Activated T-helper 1 cell treated with anti-CD3 and anti-CD28 coated beads, Interleukin-12 subunit alpha, Interleukin-12 subunit beta, Interleukin-2, Interleukin-4 antibody, amounts not matched to agents 30 ng/mL and 10 ng/mL and 1 ng/mL, durations not matched to agents 14 hours and 24 hours and 36 hours (primary cell): ENCODE measurements at places on chromosomes 11 and 22. TPM values are rescaled to one million over a fixed set of nuclear protein-coding genes. Genes with fewer than 3 reads are reported as not detected.
A peak's percentile ranks its signal among the peaks of the same experiment; 100 is the strongest.

MEI1 gene
- 22.3 TPM in 2 replicates for total RNA-seq

DNA sequence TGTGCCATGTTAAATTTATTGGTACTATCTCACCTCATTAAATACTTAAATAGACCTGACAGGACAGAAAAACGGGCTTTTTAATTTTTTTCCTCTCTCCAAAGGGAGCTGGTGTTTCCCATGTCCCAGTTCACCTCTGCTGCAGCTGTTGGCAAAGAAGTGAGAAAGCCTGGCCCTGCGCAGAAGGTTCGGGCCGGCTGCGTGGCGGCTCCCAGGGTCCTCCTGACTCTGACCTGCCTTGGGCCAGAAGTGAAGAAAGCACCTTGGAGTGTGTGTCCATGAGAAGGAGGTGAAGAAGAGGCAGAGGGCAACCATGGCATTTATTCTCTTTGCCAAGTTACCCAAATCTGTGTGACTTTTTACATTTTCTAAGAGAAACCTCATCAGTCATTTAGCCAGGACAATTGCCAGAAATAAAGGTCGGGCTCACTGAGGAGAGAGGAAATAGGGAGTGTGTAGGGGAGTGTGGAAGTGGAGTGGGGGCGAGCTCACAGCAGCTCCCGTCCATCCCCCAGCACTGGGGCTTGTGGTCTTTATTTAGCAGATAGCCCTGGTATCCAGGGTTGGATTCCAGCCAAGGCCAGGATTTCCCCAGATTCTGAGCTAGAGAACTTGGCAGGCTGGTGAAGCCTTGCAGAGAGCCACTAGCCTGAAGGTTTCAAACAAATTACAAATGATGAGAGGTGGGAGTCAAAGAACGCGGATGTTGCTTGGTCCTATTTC lies 102.4 kb upstream of the CADM1 start:
- no peak overlapping the region for H3K27ac ChIP-seq
- no peaks in the 10 kb centered on the region for H3K36me3 ChIP-seq
- no peaks in the 10 kb centered on the region for H3K4me1 ChIP-seq
- DNase-seq: no peak

DNA sequence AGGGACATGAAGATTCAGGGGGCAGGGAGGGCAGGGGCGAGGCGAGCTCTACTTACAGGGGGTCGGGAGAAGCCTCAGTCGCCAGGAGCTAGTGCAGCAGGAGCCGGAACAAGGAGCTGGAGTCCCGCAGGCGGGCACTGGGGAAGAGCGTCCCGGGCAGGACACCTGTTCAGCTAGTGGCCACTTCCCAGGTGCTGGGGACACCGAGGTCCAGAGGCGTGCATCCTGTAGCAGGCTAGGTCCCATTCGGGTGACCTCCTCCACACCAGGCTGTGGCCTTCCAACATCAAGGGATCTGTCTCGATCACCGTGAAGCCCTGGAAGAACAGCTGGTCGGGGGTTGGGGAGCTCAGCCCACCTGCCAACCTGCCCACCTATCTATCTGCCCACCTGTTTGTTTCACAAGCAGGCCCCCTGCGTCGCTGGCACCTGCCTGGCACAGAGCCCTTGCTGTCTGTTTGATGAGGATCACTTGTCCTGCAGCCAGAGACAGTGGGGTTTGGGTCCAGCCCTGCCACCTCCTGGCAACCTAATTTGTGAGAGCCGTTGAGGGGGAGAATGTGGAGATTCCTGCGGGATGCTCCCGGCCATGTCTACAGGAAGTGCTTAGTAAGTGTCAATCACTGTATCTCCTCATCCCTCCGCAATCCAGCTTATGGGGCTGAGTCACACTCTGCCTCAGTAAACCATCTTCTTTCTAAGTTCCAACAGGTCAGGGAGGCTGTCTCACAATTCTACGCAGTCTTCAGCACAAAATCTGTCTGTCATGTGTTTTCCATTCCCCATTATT lies 940.9 kb downstream of the BRD1 start:
- no peaks in the 10 kb centered on the region for H3K4me1 ChIP-seq
- no peaks in the 10 kb centered on the region for H3K27me3 ChIP-seq
- no peak overlapping the region for H3K27ac ChIP-seq
- no peak overlapping the region for H3K4me3 ChIP-seq
- H3K36me3 ChIP-seq: no peaks in the 10 kb centered on the region

DNA sequence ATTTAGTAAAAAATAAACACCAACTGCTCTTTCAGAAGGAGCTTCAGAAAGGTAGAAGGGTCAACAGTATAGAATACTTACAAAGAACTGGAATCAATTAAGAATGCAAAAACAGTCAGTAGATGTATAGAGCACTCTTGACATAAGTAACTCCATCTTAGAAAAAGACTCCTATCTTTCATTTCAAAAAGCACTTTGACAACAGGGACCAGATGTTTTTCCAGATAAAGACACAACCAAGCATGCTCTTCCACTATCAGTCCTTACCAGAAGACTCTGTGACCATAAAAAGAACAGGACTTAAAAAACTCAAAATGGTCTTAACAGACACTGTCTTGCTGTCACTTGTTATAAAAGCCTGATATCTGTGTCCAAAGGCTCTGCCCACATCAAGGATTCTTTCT lies 5.2 kb downstream of the SLC25A17 start:
- peaks cover 26% of the 10 kb centered on the region for H3K36me3 ChIP-seq
- peaks cover 25% of the 10 kb centered on the region for H3K4me1 ChIP-seq
- no peak overlapping the region for H3K4me3 ChIP-seq
- no peaks in the 10 kb centered on the region for H3K27me3 ChIP-seq

DNA sequence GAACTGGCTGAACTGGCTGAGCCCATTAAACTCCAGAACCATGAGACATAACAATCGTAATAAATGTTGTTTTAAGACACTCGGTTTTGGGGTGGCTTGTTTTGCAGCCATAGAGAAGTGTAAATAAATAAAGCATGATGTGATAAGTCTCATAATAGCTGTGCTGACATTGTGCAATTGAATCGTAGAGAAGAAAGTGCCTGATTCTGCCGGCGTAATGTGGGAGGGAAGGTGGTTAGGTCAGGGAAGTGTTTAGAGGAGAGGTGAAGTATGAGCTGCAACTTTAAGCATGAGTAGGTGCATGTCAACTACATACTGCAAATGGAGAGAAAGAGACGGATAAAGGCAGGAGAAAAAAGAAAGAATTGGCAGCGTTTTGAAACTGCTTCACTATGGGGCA lies 217.1 kb downstream of the BLID start:
- H3K36me3 ChIP-seq: no peaks in the 10 kb centered on the region
- no peak overlapping the region for H3K4me3 ChIP-seq
- H3K27ac ChIP-seq: no peak overlapping the region
- DNase-seq: no peak
- H3K4me1 ChIP-seq: no peaks in the 10 kb centered on the region

GRCh38 chr11:68315171-68315920 lies 3.0 kb downstream of the LRP5 start:
- peak overlapping the region; percentile 23 for H3K4me3 ChIP-seq
- H3K27me3 ChIP-seq: peaks cover 7% of the 10 kb centered on the region
- H3K27ac ChIP-seq: no peak overlapping the region

TIRAP gene
- total RNA-seq: 13.0 and 15.0 TPM in 2 replicates

DNA sequence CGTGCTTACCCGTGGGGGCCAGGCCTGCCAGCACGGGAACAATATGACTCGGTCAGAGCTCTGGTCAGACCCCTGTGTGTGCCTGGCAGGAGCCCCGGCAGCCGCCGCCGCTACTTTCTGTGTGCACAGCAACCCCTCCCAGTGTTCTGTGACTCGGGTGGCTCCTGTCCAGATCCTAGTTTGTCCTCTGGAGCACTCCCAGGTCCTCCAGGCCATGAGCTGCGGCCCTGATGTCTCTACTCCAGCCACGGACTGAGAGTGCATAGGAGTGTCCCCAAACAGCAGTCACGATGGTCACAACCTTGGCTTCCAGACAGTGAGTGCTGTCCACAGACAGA lies 3.2 kb downstream of the NDUFS8 start:
- H3K4me3 ChIP-seq: peak overlapping the region; percentile 33
- H3K4me1 ChIP-seq: peaks cover 29% of the 10 kb centered on the region
- H3K36me3 ChIP-seq: peaks cover 2% of the 10 kb centered on the region
- DNase-seq: no peak
- H3K27ac ChIP-seq: no peak overlapping the region

GRCh38 chr11:7892059-7892699 lies 38.9 kb downstream of the OR10A6 start:
- H3K36me3 ChIP-seq: no peaks in the 10 kb centered on the region
- H3K27me3 ChIP-seq: peaks cover 3% of the 10 kb centered on the region
- H3K4me1 ChIP-seq: no peaks in the 10 kb centered on the region
- no peak overlapping the region for H3K27ac ChIP-seq
- H3K4me3 ChIP-seq: no peak overlapping the region

DNA sequence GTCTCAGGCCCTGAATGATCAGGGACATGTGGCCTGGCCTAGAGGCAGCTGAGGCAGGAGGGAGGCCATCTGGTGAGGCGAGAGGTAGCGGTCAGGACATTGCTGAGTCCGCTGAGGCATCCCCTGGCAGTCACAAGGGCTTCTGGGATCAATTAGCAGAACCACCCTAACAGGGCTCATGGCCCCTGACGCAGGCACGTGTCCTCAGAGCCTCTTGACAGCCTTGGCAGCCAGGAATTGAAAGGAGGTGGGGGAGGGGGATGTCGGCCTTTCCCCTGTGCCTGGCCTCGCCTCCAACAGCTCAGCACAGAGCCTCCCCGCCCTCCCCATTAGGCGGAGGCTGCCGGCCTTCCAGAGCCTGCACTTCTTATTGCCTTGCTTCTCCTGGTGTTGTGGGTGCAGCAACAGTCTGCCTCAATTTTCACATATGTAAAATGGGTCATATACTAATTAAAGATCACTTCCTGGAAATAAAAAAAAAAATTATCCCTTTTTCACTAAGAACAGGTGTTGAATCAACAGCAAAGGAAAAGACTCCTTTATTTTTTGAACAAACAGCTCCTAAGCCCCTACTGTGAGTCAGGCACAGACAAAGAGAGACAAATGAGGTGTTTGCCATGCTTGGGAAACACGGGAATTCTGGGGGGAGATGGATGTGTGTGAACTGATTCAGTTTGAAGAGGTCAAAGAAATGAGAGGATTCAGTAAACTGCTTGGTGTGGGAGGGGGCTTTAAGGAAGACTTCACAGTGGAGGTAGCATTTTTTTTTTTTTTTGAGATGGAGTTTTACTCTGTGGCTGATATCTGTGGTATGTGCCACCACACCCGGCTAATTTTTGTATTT lies 55.3 kb downstream of the NFAM1 start:
- DNase-seq: no peak
- peaks cover 6% of the 10 kb centered on the region for H3K27me3 ChIP-seq
- H3K4me1 ChIP-seq: peaks cover 5% of the 10 kb centered on the region

DNA sequence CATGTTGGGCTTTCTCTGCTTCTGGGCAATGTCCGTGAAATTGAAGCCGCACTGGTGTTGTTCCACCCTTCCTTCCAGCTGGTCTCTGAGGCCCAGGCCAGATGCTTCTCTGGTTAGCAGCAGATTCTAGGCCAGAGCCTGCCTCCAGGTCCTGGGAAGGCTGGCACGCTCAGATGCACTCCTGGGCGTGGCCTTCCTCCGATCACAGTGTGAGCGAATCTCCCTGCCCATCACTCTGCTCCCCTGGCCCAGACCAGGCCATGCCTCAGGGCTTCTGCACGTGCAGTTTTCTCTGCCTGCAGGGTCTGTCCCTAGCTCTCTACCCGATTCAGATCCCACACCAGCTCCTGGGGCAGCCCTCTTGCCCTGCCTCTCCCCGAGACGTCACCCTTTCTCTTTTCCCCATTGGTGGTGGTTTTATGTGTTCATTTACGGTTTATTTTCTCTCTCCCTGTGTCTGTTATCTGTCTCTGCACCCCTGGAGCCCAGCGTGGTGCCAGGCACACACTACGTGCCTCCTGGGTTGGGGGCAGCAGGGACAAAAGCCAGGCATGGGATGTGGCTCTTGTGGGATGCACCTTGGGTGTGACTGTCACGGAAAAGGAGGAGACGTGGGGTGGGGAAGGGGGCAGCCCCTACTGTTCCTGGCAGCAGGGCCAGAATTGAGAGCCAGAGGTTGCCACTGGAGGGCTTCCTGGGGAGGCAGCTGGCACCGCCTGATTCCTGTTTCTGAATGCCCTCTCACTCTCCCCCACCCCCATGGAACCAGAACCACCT lies 66.0 kb downstream of the KCNQ1 start:
- H3K4me1 ChIP-seq: no peaks in the 10 kb centered on the region
- no peaks in the 10 kb centered on the region for H3K36me3 ChIP-seq
- no peaks in the 10 kb centered on the region for H3K27me3 ChIP-seq
- DNase-seq: no peak

LRRC74B gene
- not detected in 2 replicates for total RNA-seq

KRTAP5-11 gene
- not detected in 2 replicates for total RNA-seq

- H3K4me1 ChIP-seq: no peaks in the 10 kb centered on the region
- H3K4me3 ChIP-seq: no peak overlapping the region
- H3K36me3 ChIP-seq: no peaks in the 10 kb centered on the region
- peaks cover 2% of the 10 kb centered on the region for H3K27me3 ChIP-seq
These were observed 29.8 kb downstream of the ANKK1 start for GRCh38 chr11:113417428-113417827.

E2F8 gene
- 25.6 and 28.2 TPM in 2 replicates for total RNA-seq

- H3K27ac ChIP-seq: no peak overlapping the region
- no peaks in the 10 kb centered on the region for H3K36me3 ChIP-seq
- H3K4me1 ChIP-seq: peaks cover 19% of the 10 kb centered on the region
- DNase-seq: no peak
These were observed 28.9 kb downstream of the CREB3L1 start for GRCh38 chr11:46306296-46306853.

- no peak overlapping the region for H3K27ac ChIP-seq
- H3K36me3 ChIP-seq: no peaks in the 10 kb centered on the region
- no peak overlapping the region for H3K4me3 ChIP-seq
- no peaks in the 10 kb centered on the region for H3K4me1 ChIP-seq
- no peak for DNase-seq
These were observed 100.9 kb downstream of the SYN3 start for GRCh38 chr22:32957200-32957803.

PSMC3 gene
- total RNA-seq: 219 and 222 TPM in 2 replicates

MS4A1 gene
- not detected in 2 replicates for total RNA-seq

DNA sequence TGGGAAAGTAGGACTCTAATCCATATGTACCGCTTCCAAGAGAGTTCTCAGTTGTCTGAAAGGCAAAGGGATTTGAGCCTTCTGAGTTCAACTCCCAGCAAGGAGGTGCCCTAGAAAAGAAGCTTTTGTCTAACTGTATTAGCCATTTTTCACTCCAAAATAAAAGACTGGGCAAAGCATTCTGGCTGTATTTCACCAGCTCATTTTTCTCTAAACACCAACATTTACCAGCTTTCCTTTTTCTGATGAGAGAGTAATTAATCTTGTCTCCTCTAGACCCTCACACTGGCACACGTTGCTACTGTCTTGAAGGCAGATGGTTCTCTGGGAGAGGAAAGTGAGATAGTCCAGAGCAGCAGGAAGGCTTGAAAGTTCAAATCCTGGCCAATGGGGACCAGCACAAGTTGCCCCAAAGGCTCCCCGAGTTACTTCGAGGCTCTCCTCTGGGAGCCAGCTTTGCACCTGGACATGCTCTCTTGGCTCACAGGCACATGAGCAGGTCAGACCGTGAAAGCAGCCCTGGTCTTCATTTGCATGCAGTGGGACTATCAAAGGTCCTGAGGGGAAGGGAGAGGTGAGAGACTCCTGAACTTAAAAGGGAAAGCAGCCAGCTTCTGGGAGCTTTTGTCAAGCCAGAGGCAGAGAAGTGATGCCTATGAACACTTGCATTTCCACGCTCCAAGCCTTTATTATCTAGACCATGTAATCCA lies 100.0 kb downstream of the NTM start:
- no peaks in the 10 kb centered on the region for H3K36me3 ChIP-seq
- H3K4me1 ChIP-seq: no peaks in the 10 kb centered on the region

PGA5 gene
- total RNA-seq: not detected in 2 replicates
